ENCODE measurements at places on chromosomes 7 and 10.

GRCh38 chr10:8513155-8514147 is 459.0 kb downstream of the GATA3 start:
- no peak for DNase-seq

DNA sequence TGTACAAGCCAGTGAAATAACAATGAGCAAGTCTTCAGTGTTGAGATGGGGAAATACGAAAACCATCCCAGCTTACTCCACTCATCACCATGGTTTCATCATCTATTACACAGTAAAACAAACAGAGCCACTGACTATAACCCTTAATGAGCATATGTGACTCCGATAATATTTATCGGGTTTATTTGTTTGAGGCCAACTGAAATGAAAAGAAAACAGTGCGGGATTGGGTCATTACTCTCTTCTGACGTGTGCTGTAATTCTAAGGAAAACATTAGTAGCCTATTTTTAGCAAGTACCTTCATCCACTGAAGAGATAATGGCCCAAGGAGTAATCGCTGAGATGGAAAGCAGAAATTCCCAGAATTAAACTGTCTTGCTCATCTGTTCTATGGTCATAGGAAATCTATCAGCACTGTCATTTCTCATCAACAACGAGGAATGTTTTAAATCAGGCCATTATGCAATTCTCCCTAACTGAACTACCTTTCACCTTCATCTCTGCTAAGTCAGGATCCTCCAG is 716.5 kb downstream of the INHBA start:
- DNase-seq, result peak; percentile 21

GRCh38 chr10:46092524-46093081 is 46.5 kb upstream of the MSMB start:
- no peak for DNase-seq

DNA sequence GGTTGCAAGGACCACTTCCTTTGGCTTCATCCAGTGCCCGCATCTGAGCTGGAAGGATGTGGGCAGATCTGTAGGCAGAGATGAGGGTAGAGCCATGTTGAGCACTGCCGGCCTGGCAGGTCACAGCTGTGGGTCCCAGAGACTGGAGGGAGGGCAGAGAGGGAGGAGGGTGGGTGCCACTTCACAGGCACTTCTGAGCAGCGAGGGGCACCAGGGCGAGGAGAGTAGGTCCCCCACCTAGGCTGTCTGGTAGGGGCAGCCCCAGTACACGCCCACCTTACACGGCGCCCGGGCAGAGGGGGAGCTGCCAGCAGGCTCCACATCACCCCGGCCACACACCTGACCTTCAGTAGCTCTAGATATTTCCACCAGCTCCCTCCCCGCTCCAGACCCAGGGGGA is 473.0 kb upstream of the FOXK1 start:
- DNase-seq, result no peak

- DNase-seq, result no peak
Observed at GRCh38 chr10:116699471-116700150, 42.8 kb downstream of the HSPA12A start.

DNA sequence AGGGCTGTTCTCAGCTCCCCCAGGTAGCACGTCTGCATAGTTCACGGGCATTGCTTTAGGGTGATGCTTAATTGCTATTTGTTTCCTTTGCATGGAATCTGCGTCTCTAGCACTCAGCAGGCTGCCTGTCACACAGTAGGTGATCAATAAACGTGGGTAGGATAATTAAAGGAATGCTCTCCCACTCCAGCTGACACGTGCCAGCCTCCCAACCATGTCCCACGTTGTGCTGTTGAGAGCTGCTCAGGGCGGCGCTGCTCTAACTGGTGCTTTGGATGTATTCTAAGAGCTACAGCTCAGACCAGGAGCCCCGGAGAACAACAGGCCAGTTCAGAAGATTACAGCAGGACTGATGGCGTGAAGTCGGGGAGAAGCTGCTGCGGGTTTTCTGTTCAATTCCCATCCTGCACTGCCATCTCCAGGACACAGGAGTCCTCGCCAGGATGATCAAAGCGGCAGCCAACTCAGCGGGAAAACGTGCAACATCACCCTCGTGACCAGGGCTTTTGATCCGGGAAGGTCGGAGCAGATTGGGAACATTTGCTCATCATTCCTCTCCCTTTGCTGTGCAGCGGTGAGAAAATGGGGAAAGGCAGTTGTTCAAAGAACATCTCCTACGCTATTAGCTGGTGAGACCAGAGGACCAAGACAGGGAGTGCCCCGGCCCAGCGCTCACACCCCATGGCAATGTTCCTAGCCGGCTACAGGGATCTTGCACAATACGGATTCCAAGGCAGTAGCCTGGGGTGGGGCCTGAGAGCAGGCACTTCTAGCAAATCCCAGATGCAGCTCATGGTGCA is 50.5 kb upstream of the FOXK1 start:
- peak; percentile 93 for DNase-seq

- no peak for DNase-seq
Observed at GRCh38 chr10:1186683-1186990, 130.5 kb downstream of the WDR37 start.
